Stimulated activated CD8-positive, alpha-beta memory T cell treated with anti-CD3 and anti-CD28 coated beads, Interleukin-7, amount 100 ng/mL, for 24 hours (primary cell): ENCODE measurements at places on chromosomes 12 and 14.

- no peak for DNase-seq
These were observed 50.9 kb upstream of the PKP2 start for GRCh38 chr12:32947206-32948067.

DNA sequence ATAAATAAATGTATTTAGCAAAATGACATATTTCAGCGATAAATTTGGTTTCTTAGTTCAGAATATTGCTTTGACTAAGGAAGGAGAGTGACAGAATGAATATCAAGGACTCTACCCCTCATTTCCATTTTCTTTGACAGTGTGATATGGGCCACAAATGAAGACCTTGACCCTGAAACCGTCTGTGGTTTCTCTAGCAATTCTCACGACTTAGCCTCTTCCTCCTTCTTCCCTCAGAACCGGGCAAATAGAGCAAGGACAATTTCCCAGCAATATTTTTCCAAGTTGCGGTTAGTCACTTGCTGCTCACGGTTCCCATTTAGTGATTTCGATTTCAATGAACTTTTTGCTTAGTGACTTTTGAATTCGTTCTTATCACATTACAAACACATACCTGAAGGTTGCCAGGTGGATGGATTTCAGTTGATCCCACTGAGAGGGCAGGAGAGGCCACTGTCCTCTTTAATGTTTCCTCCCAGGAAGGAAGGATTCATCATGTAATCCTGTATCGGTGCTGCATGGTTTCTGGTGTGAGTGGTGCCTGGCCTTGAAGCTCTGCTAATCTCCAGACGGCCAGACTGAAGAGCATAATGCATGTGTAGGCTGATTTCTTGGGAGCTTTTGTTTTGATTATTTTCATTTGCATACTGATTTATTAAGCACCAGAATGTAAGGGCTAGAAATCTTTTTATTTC, 77.6 kb downstream of the CHST11 start:
- DNase-seq, result no peak

DNA sequence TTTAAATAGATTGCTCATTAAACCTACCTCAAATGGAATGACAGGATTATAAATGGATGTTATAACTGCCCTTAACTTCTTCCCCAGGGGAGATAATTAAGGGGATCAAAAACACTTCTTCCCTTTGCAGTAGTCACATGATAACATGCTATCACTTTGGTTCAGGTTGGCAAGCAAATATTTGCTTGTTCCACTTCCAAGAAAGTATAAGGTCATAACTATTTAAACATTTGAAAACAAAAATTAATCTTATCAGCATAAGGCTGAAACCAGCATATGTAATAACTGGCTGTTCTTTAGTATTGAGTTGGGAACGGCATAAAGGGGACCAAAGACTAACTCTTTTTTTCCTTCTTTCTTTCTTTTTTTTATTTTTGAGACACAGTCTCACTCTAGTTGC, 2.4 kb upstream of the LYZ start:
- DNase-seq, result no peak

- no peak for DNase-seq
These were observed 509.1 kb downstream of the PCNX1 start for GRCh38 chr14:71416392-71416791.

GRCh38 chr12:24838531-24838950, 110.4 kb downstream of the BCAT1 start:
- no peak for DNase-seq

- DNase-seq, result no peak
These were observed 36.0 kb upstream of the GNPNAT1 start for GRCh38 chr14:52827426-52827825.

DNA sequence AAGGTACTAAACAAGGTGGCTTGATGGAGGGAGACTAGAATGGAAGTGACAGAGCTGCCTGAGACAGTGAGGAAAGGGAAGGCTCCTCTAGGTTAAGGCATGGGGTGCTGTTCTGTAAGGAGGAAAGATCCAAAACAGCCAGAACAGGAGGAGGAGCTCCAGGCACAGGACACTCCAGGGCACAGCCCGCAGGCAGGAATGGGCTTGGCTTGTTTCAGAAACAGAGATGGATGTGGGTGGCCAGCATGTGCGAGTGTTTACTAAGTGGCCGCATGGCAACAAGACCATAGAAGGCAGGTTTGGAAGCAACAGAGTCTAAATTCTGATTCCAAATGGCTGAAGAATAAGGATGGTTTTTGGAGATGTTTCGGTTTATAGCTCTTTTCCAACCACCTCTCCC, 889.1 kb downstream of the AACS start:
- no peak for DNase-seq

DNA sequence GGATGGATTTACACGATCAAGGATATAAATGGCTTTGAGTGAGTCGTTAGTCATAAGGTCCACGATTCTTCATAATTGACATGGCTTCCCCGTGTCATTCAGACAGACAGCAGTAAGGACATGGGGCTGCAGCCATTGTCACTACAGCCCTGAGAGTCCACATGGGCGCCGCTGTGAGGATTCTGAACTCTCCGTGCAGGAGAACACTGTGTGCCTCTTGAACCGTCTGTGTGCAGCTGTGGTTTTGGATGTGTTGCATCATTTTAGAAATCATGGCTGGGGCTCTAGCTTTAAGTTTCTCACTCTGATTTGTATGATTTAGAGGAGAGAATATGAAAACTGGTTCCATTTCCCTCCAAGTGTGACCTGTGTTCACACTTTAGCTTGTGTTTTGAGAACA, 47.2 kb downstream of the NPAS3 start:
- DNase-seq, result no peak

DNA sequence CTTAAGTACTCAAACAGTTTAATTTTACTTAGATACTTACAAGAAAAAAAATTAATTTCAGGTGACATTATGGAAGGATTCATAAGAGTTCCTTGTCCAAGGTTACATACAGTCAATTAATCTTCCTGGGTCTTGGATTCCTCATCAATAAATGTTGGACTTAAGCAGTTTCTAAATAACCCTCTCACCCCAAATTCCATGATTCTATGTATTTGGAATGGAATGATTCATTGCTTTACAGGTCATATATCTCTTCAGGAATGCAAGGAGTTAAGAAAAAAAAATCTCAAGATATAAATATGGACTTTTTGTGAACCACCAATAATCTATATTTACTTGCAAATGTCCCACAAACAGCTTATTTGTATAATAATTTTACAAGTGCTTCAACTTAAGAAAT, 84.2 kb upstream of the BMP4 start:
- no peak for DNase-seq

- no peak for DNase-seq
These were observed 5.2 kb downstream of the DDHD1 start for GRCh38 chr14:53147893-53148292.

- DNase-seq, result no peak
These were observed 27.0 kb upstream of the RCOR1 start for GRCh38 chr14:102565331-102565887.

DNA sequence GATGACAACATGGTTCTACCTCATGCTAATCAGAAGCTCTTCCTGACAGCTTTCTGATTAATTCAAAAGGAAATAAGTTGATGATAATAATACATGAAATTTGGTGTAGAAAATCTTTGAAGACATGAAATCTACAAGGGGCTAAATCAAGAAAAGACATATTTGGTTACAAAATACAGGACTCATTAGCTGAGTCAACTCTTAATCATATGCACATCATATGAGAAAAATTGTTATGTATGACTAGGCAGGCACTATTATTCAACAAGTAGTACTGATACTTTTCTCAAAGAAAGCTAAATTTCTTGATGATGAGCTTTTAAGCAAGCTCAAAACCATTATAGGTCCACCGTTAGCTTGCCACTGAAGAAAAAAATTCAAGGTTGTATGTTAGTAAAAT, 7.1 kb downstream of the ABCC9 start:
- DNase-seq, result no peak

- DNase-seq, result peak; percentile 9
These were observed 1139.4 kb downstream of the TMEM121 start for GRCh38 chr14:106665814-106666213.

DNA sequence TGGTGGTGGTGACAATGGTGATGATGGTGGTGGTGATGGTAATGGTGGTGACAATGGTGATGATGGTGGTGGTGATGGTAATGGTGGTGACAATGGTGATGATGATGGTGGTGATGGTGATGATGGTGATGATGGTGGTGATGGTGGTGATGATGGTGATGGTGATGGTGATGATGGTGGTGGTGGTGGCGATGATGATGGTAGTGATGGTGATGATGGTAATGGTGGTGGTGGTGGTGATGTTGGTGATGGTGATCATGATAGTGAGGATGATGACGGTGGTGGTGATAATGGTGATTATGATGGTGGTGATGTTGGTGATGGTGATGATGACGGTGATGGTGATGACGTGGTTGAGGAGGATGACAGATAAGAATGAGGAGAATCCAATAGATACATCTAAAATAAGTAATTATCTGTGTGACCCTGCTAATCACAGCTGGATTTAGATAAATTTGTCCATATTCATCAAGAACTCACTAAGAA, 170.7 kb upstream of the SFSWAP start:
- no peak for DNase-seq

- DNase-seq, result no peak
These were observed 667 bp upstream of the ITFG2 start for GRCh38 chr12:2811801-2812200.
